ENCODE measurements at places on chromosomes 6 and 20. TPM values are rescaled to one million over a fixed set of nuclear protein-coding genes. Genes with fewer than 3 reads are reported as not detected.

Gene PFDN4
- 71.5 TPM for total RNA-seq

Gene TGM6
- total RNA-seq = not detected

Gene CDK5RAP1
- total RNA-seq = 41.4 TPM

Gene RIMS1
- total RNA-seq = not detected

Gene MAP1LC3A
- not detected for total RNA-seq

Measured in HCT116 (cell line).